CD4-positive, alpha-beta T cell (primary cell): ENCODE measurements at places on chromosomes 5 and 9. TPM values are rescaled to one million over a fixed set of nuclear protein-coding genes. Genes with fewer than 3 reads are reported as not detected.

DNA sequence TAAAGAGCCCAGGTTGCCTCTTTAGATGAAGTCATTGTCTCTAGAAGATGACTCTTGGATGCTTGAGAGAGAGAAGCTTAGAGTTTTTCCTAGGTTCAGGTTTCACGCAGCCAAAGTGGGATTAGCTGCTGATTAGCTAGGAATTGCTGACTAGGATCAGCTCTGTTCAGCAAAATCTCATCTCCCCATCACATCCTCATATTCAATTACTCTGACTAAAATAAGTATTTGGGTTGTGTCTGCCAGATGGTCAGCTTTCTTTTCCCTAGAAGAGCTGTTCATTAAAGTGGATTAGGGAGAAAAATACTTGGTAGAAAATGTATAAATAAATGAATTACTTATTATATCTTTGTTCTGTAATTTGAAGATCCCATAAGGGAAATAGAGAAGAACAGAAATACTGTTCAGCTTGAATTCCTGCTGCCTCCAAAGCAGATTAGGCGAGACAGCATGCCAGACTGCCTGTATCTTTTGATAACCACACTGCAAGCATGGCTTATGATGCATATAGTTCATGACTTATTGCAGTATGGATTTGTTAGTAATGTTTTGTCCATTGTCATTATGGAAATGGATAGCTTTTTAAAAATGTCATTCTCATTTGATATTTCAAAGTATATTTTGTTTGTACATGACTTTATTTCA lies 184.8 kb upstream of the CD180 start:
- DNase-seq = no peak

GRCh38 chr9:84343111-84343521 lies 2.6 kb upstream of the SLC28A3 start:
- DNase-seq = no peak

- no peak for DNase-seq
Measured at GRCh38 chr5:39863926-39864552, 439.3 kb upstream of the DAB2 start.

DNA sequence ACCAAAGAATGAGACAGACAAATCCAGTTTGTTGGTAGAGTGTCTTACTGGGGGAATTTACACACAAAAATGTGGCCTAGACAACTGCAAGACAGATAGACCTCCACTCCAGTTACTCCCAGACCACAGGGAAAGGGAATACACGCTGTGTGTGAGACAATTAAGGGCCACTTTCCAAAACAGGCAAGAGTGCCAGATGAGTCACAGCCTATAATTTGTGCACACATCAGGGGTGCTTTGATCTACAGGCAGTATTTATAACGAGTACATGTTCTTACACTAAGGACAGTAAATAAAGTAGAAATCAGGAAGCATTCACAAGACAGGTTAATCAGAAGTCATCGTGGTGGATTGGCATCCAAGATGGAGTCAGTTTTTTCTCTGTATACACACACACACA lies 114.8 kb downstream of the ZNF622 start:
- no peak for DNase-seq

GRCh38 chr5:16135003-16135402 lies 44.6 kb downstream of the MARCHF11 start:
- no peak for DNase-seq

GFM2 gene
- total RNA-seq = 10.9 TPM

DNA sequence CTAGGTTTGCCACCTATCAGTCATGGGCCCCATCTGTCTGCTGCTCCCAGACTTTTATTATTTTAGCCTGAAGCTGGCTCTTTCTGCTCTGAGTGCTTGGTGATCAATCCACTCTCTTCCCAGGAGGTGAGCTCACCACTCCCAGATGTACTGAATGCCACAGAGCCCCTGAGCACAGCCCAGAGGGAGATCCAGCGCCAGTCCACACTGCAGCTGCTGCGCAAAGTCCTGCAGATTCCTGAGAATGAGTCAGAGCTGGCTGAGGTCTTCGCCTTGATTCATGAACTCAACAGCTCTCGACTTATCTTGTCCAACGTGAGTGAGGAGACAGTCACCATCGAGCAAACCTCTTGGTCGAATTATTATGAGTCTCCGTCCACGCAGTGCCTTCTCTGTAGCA lies 36.0 kb downstream of the HMGXB3 start:
- no peak for DNase-seq

CNTNAP3B gene
- total RNA-seq = not detected
